Activated naive CD8-positive, alpha-beta T cell treated with anti-CD3 and anti-CD28 coated beads, Interleukin-2, amount 50 U/mL, for 24 hours (primary cell): ENCODE measurements at places on chromosomes 7 and 10.

DNA sequence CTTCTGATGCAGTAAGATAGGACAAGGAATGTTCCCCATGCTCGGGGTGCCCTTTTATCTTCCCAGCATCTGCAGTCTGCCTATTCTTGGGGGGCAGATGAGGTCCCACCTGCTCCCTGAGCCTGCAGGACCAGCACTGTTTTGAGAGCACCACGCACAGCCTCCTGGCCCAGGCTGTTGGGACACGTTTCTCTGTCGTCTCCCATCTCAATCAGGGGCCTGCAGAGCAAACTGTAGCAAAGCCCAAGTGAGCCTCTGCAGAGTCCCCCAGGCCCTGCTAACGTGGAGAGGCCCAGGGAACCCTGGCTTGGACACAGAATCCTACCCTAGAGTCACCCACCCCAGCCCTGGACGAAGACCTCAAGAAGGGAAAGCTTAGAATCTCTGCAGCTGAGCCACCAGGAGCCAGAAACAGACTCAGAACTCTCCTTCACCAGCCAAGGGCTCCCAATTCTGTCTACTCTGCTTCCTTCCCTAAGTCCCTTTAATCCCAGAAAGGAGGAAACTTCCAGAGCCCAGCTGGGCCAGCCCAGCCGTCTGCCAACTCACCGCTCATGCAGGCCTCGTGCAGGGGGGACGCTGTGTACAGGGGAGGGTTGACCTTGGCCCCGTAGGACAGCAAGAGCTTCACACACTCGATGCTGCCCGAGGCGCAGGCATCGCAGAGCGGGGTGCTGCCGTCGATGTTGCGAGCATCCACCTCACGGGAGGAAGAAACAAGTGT is 15.6 kb downstream of the ASB13 start:
- DNase-seq, result no peak

GRCh38 chr10:118216571-118217170 is 125.5 kb downstream of the FAM204A start:
- no peak for DNase-seq

- DNase-seq, result no peak
These were observed 46.1 kb upstream of the EXOC6 start for GRCh38 chr10:92801978-92802872.

GRCh38 chr7:89312551-89312950 is 517.0 kb upstream of the TEX47 start:
- DNase-seq, result no peak

GRCh38 chr7:45720989-45721388 is 146.8 kb downstream of the ADCY1 start:
- no peak for DNase-seq
